ENCODE measurements at places on chromosomes 4 and X. TPM values are rescaled to one million over a fixed set of nuclear protein-coding genes. Genes with fewer than 3 reads are reported as not detected.
A peak's percentile ranks its signal among the peaks of the same experiment; 100 is the strongest.

FRMD7 gene
- not detected for total RNA-seq

HTRA3 gene
- total RNA-seq: 4.0 TPM

HPGD gene
- total RNA-seq: 33.5 TPM

GPM6B gene
- 0.98 TPM for total RNA-seq

FOXR2 gene
- not detected for total RNA-seq

PABPC1L2A gene
- not detected for total RNA-seq

MAGEB10 gene
- total RNA-seq: not detected

GRCh38 chrX:70552130-70552704 lies 107.6 kb downstream of the DLG3 start:
- DNase-seq: no peak

DNA sequence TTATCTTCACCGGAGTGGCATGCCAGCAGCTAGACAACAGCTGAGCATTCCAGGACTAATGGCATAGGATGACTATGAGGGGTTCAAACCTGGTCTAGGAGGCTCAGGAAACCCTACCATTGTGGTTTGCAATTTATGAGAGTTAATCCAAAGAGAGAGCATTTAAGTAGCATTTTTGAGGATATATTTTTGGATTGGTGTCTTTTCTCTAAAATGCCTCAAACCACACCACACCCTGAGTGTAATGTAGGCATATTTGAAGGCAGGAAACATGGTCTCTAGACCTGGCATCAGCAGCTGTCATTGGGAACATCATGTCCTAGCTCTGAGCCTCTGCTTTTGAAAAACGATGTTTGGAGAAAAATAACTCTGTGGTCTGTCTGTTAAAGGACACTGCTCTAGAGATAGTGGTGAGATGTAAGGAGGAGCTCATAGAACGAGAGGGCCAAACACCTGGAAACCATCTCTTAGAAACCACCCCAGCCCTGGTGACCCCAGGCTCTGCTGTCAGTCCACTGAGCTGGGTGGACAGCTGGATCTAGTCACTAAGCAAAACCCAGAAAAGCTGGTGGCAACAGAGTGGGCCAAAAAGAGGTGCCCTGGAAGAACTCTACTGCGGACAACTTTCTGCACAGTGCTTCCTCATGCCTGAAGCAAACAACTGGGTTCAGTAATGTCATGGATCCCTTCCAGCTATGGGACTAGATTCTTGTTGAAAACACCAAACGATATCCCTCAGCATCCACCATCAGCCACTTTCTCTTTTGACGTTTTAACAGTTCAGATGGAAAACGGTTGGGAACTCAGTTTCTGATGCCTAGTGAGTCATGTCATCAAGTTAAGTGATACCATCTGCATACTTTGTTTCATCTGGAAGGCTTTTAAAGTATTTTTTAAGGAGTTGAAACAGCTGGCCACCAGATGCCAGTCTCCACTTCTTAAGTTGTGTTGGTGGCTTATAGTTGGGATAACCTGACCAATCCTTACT lies 100.2 kb upstream of the C1QTNF7 start:
- no peak for DNase-seq

DNA sequence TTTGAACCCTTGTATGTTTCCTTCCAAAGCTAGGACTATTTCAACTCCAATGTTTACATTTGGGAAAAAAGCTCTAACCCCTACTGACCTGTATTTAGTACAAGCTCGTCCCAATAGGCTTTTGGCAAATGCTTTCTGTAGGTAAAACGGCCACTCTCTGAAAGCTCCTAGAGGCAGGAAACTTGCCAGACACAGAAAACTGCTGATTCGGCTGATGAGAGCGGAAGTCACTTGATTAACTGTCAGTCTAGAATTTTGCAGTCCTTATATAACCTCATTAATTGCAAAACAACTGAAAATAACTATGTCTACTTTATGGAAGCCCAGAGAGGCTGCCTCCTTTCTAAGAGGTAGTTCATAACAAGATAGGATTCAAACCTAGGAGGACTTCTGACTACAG lies 108.1 kb downstream of the TSPAN7 start:
- DNase-seq: no peak

- peak; percentile 83 for DNase-seq
These were observed 125.1 kb upstream of the FRMPD4 start for GRCh38 chrX:12013211-12013618.

DNA sequence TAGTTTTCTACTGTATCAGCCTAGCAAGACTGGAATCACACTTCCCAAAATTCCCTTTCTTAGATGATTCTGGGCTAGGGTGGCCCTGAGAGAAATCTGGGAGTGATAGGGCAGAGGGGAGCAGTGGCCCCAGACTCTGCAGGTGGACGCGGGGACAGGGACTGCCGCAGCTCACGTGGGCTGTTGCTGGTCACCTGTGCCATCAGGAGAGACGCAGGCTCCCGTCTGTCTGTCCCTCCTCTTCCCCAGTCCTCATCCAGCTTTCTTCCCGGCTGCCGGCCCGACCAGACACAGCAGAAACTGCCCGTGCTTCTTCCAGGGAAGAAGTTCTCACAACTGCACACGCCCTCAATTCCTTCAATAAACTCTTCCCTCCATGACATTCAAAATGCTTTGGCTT lies 86.4 kb downstream of the AFAP1 start:
- DNase-seq: no peak

- DNase-seq: peak; percentile 87
These were observed 81.0 kb upstream of the ESX1 start for GRCh38 chrX:104335756-104336155.

- peak; percentile 30 for DNase-seq
These were observed 14.1 kb upstream of the RTL3 start for GRCh38 chrX:78673246-78673645.

DNA sequence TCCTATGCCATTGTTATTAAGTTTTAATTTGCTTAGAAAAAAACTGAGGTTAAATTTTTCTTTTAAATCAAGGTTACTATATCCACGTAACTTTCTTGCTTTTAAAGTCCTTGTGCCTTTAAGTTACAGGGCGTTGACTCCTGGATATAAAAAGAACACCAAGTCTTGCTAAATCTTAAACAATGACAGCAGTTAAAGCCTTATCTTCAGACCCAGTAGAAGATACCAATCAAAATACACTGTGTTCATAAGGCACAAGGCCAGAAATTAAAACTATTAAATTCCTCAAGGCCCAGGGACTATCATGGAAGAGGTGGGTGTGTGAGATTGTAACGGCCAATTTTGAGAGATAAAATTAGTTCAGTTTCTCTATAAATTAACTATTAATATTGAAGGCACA lies 60.4 kb downstream of the PAGE2 start:
- DNase-seq: no peak

DNA sequence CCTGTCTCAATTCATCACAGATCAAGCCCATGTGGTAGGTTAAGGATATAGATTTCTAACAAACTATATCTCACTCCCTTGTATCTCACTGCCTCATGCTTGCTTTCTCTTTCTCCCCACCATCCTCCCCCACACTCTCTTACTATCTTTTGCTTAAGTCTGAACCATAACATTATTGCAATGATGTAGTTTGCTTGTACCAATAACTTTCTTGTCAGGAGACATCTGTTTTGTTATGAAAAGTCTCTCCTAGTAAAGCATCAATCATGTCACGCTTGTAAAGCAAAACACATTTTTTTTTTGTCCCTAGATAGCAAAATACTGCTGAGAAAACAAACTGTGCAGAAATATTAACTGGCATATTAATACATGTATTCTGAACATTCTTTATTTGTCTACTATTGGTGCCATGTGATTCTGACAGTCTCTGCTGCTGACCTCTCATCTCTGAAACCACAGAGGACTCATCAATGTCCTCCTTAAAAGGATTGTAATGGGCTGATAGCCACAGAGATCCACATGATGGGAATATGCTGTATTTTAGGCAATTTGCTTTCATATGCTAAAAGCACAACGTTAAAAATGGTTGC lies 217.5 kb downstream of the VEGFC start:
- DNase-seq: no peak

DNA sequence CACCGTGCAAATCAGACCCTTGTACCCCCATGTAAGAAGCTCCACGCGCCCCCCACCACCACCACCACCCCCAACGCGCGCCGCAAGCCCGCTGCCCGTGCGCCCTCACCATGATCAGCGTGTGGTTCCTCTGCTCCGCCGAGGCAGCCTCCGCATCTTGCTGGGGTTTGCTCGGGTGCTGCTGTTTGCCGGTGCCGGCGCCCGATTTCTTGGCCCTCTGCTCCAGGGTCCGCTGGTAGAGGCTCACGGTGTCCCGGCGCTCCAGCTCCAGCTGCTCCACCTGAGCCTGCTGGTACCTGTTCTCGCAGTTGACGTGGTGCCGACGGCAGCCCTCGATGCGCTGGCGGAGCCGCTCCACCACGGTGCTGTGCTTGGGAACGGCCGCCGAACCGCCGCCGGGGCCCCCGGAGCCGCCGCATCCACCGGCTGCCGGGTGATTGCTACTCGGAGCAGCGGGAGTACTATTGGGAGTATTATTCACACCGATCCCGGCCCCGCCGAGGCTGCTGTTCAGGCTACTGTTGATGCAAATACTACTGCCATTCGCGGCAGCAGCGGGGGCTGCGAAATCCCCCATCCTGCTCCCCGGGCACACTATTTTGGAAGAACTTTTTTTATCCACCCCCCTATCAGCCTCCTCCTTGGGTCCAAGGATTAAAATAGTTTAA lies 1.1 kb downstream of the MAML3 start:
- DNase-seq: peak; percentile 32

DNA sequence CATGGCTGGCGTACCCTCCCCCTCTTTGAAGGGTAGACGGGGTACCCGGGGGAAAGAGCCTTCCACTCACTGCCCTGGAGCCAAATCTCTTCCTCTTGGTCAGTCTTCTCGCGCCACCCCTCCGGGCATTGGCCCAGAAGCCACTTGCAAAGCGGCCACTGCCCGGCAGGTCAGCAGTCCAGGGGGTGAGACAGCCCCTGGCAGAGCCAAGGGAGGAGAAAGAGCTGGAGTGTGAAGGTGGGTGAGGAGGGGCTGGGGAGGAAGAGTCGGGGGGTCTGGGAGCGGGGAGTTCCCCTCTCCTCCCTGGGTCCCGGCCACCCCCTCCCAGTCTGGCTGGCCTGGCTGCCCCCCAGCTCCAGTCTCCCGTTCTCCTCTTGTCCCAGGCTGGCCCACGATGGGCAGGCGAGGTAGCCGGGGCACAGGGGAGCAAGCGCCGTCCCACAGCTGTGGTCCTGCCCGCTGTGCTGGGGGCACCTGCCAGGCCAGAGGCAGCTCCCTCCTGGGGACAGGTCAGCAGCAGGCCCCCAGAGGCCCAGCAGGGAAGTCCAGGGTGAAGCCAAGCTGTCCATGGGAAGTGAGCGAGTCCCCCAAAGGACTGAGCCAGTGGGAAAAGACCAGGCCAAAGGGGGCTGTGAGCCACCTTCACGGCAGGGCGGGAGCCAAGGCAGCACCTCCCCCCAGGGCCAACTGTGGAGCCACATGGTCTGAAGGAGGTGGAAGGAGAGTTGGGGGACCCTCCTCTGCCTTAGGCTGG lies 21.6 kb upstream of the DUSP9 start:
- no peak for DNase-seq

- DNase-seq: no peak
These were observed 95.5 kb downstream of the BMP15 start for GRCh38 chrX:51006064-51006463.

- DNase-seq: no peak
These were observed 28.5 kb upstream of the RTL3 start for GRCh38 chrX:78687586-78687985.

DNA sequence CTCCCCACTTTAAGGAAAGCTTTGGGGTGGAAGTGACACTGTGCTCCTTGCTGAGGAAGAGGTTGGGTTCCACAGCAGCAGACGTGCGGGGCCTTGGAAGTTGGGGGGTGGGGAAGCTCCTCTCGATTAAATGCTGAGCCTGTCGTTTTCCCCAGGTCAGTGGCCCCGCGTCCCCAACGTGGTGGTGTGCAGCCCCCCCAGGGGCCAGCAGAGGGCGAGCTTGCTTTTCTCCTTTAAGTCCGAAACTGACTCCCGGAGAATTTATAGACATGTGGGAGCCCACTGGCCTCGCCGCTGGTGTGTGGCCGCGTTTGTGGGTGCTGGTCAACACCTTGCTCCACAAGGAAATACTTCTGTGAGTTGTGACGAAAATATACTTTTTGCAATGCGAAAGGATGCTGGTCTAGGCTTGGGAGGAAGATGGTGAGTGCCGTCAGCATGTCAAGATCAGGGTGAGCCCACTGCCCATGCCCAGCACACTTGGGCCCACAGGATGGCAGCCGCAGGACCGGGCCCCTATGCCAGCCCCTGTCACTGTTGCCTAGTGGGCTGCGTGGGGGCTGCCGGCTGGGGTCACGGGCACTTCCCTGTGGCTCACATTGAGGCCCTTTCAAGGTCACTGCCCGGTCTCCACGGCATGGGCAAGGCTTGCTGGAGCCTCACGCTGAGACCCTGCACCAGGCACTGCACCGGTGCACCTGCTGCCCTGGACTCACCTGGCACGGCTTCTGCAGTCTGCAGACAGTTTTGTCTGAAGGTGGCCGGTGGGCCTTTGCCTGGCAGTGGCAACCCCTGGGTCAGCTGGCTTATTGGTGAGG lies 9.4 kb downstream of the UVSSA start:
- peak; percentile 38 for DNase-seq

DNA sequence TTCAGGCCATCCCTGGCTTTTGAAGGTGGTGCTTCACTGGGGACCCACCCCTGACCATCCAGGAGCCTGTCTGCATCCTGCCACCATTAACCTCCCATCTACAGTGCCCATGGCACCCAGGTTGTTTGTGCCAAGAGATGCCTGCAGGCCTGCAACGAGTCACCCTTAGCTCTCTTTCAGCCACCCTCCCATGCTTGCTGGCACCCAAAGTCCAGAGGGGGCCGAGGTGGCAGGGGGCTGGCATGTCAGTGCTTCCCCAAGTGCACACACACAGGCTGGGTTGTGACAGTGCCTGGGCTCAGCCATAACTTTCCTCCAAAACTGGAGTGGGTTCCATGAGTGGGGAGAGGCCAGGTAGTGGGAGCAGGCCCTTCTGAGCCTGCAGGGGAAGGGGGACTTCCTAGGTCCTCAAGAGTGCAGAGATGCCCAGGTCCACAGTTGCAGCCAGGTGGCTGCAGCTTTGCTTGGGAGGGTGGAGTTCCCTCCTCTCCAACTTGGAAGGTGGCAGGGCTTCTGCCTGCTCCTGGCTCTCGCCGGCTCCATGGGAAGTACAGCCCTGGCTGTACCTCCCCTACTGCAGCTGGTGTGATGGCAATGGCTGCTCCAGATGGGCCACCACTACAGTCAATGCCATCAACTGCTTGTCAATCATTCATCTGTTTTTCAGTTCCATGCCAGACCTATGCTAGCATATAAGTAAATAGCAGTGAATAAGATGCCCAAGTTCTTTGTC lies 235.9 kb upstream of the GIMD1 start:
- DNase-seq: no peak

- no peak for DNase-seq
These were observed 27.1 kb downstream of the TMEM271 start for GRCh38 chr4:548976-549375.

GRCh38 chr4:118811832-118812231 lies 24.1 kb downstream of the SEC24D start:
- no peak for DNase-seq

- DNase-seq: no peak
These were observed 81.5 kb downstream of the NHS start for GRCh38 chrX:17456526-17456925.

DNA sequence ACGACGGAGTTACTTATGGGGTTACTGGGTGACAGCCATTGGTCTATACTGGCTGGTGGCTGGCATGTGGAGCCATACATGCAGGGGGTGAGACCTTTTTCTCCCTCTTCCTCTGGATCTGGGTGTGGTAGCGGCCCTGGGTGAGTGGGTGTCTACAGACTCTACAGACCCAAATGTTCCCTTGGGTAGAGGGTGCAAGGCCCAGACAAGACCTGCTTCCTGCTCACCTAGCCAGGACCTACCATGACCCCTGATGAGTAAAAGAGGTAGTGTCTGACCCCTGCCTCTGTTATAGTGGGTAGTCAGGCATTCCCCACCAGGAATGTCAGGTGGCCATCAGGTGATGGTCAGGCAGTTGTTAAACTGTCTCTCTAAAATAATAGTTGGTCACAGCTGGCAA lies 66.8 kb downstream of the SLC2A9 start:
- no peak for DNase-seq
